Amygdala (tissue), 56 donors: ENCODE measurements at places on chromosomes 6 and 20.

DNA sequence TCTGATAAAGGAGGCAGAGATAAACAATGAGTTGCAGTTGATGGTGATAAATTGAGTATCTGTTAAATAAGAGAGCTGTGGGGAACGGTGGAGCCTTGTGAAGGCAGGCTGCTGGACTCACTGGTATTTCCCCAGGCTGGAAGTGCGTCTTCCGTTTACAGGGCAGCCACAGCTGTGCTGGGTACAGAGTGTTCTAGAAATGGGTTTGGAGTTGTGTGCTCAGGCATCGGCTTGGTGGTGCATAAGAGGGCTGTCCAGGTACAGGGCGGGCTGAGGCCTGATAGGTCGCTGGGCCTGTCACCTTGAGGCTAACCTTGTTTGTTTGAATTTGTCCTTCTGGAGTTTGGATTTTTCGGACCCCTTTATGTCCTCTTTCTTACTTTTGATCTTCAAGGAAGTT lies 39.3 kb downstream of the ARID1B start:
- DNase-seq = no peak

DNA sequence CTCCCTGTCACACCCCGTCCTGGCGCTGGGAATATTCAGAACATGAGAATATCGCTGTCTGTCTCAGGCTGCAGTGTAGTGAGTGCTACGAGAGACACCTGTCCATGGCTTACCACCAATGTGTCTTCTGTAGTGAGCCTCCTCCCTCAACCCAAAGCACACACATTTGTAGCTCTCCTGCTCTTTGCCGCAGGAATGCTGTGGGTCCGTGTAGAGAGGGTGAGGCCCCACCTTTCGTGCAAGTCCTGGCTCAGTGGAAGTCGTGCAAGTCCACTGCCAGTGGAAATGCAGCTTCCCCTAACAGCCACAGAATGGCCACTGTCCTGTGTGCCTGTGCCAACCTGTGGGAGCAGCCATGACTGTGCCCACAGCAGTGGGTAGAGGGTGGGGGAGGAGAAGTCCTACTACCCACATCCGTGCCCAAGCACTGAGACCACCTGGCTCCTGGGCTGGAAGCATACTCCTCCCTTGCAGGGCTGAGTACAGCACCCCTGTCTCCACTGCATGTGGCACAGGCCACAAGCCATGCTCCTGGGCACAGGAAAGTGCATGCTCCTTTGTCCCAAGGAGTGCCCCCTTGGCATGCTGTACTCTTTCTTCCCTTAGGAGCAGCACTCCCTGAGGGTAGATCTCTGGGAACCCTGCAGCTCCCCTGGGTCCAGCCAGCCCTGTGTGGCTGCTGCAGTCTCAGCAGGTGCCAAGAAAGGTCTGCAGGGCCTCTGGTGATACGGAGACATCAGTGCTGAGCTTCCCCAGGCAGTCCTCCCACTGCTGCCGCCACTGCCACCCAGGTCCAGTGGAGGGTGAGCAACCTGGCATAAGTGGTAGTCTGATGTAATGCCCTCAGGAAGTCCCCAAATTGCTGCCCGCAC lies 28.0 kb downstream of the IGF2R start:
- DNase-seq = no peak

- DNase-seq = no peak
These were observed 11.2 kb upstream of the PYGB start for GRCh38 chr20:25236450-25237304.

- no peak for DNase-seq
These were observed 203.3 kb upstream of the CST7 start for GRCh38 chr20:24745617-24746350.
